Osteoblast (primary cell): ENCODE measurements at places on chromosomes 3 and 15.
A peak's percentile ranks its signal among the peaks of the same experiment; 100 is the strongest.

- no peak for DNase-seq
These were observed 72.8 kb downstream of the SLC9A9 start for GRCh38 chr3:143775459-143775858.

GRCh38 chr15:78162038-78162437 is 12.9 kb downstream of the IDH3A start:
- no peak for DNase-seq

DNA sequence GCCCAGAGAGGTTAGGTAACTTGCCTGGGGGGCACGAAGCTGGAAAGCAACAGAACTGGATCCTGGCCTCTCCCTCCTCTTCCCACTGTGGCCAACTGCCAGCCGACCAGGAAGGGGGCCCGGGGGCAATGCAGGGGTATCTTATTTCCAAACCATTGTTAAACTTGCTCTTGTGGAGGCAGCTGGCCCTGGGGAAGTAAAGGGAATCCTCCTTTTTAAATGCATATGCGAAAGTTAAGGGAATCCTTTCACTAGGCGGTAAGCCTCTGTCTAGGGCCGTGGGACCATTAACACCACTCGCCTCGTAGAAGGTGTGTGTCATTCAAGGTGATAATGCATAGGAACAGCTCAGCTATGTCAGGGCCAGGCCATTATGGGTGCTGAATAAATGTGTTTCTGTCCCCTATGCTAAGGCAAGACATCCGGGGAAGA is 68.6 kb downstream of the ST6GAL1 start:
- no peak for DNase-seq

- DNase-seq: no peak
These were observed 42.9 kb upstream of the MITF start for GRCh38 chr3:69696367-69696766.

DNA sequence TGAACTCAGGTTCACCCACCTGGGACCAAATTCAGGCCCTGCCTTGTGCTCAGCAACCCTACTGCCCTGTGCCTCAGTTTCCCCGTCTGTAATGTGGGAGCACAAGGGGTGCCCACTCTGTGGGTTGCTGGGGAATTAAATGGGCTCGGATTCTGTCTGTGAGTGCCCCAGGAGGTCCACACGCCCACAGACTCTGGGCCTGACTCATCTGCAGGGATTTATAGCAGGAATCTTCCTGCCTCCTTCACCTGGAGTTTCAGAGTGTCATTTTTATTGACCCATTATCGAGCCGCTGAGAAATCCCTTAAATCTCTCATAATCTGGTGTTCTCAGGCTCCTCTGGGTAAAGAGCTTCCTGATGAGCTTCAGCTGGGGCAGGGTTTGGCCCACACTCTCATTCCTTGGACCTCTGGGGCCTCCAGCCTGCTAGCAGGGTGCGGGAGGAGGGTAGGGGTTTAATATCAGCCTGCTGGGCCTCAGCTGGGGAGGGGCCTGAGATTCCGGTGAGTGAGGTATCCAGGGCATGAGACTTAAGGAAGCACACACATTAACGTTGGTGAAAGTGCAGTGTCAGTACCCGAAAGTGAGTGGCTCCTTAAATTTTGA is 16.4 kb downstream of the C3orf18 start:
- DNase-seq: no peak

- DNase-seq: no peak
These were observed 175.8 kb downstream of the THSD4 start for GRCh38 chr15:71290881-71291635.

DNA sequence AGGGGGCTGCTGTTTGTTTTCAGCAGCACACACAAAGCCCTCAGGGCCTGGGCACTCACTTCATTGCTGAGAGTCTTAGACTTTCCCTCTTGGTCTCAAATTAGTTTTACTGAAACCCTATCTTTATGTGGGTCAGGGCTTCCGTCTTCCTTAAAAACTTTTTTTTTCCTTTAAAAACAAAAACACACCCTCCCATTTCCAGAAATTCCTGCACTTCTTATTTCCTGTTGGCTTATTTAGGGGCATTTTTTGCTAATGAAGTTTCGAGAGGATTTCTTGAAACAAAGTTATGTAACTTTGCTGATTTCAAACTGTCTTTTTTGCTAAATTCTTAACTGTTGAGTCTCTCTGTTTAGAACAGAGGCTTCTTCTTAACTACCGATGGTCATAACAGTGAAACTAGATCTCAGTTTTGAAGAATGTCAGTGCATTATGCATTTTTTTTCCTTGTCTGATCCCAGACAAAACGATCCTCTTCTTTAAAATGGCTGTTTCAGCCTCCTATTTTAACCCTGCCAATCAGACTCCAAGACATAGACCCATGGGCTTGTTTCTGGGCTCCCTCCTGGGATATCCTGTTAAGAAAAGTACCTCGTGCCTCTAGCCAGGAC is 23.3 kb downstream of the ANAPC13 start:
- DNase-seq: no peak

GRCh38 chr15:81308260-81308659 is 15.7 kb downstream of the STARD5 start:
- peak; percentile 84 for DNase-seq

DNA sequence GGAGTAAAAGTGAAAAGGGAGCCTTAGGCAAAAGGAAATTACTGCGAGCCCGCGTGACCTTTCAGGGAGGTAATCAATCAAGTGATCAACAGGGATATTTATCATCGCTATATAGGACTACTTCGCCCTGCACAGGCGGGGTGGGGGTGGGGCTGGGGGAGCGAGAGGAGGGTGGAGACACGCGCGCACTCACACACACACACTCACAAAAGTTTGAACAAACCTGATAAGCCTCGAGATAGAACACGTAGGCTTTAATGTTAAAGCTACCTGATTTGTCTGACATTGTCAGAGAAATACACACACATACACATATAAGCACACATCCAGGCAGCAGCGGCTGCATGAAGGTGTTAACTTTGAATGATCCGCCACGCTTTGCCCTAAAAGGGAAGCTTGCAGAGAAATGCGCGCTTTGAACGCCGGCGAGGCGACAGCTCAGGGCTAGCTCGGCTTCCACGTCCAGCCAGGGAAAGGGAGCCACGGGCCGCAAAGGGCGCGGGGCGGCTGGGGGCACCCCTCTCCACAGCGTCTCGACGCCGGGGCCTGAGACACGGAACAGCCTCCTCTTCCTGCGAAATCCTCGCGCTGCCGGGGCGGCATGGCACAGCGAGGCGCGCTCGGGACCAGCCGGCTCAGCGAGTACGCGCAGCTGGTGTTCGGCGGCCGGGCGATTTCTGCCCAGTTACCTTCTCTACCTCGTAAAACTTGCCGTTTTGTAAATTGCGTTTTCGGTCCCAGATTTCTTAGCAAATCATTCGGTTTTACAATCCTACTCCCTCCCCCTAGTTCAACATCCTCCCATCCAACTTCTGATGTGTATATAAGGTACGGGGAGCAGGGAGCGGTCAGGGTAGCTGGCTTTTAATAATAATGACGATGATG is 4.8 kb upstream of the MECOM start:
- DNase-seq: peak; percentile 75

DNA sequence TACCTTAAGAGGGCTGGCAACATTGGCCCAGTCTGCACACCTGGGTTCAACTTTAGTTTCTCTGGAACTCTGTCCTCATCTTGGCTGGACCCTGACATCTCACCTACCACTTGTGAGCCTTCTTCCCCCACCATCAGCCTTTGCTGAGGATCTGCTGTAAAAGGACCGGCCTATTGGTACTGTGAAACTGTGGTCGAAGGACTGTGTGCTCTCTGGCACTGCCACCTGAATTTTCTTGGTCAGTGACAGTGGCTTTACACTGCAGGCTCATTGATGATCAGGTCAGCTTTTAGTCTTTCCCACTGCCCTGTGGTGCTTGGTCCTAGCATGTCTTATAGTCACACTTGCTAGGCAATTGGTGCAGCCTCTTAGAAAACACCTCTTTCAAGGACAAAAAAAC is 86.9 kb downstream of the PEX5L start:
- DNase-seq: no peak

DNA sequence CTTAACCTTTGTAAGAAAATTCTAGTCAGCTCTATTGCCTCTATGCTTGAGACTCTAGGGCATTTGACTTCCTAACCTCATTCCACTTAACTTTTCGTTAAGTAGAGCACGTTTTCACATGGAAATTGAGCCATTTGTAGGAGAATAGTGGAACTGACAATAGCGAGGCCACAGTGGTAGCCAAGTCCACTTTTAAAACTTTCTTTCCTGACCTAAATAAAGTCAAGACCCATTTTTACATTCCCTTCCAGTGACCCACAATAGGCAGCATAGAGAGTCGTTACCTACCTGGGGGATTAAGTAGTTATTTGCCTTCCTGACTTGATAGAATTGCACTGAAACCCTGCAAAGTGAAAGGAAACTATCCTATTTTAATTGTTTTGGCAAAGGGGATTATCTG is 386.0 kb upstream of the NECTIN3 start:
- no peak for DNase-seq

DNA sequence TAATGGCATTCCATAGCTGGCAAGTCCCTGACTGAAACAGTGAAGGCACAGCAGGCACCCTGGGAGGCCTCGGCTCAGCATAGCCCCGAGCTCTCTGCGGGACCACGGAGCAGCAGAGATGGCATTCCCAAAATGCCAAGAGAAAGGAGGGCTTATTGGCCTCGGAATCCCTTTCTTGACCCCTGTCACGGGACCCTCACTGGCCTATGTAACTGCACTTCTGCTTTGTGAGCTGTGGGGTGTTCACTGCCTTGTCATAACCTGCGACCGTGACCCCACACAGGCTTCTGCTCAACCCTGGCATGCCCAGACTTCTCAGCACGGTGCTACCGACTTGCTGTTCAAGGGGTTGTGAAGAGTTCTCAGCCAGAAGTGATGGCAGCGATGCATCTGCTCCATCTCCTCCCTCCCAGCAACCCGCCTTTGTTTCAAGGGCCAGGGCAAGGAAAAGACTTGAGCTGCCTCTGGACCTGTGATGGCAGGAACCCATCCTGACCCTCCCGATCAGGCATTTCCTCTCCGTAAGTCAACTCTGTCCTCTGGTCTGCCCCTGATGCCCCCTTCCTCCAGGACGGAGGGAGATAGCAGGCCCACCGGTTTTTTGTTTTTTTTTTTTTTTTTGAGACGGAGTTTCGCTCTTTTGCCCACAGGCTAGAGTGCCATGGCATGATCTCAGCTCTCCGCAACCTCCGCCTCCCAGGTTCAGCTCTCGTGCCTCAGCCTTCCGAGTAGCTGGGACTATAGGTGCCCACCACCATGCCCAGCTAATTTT is 30.5 kb downstream of the EHD4 start:
- DNase-seq: no peak

DNA sequence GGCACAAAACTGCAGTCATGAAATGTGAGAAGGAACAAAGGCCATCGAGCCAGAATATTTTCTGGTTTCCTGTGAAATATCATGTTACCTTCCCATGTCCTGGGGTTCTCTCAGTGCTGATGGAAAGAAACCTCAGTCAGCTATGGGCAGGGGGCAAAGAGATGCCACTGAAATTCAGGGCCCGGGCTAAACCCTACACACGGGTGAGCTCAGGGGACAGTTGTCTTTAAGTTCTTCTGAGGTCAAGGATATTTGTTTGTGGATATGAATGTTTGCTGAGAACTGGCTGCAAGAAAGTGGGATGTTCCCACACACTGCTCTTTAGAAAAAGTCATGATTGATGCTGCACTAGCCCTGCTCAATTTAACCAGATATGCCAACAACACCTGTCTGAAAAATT is 187.2 kb downstream of the MEX3B start:
- DNase-seq: no peak

- DNase-seq: no peak
These were observed 80.6 kb downstream of the NCEH1 start for GRCh38 chr3:172630316-172630715.

DNA sequence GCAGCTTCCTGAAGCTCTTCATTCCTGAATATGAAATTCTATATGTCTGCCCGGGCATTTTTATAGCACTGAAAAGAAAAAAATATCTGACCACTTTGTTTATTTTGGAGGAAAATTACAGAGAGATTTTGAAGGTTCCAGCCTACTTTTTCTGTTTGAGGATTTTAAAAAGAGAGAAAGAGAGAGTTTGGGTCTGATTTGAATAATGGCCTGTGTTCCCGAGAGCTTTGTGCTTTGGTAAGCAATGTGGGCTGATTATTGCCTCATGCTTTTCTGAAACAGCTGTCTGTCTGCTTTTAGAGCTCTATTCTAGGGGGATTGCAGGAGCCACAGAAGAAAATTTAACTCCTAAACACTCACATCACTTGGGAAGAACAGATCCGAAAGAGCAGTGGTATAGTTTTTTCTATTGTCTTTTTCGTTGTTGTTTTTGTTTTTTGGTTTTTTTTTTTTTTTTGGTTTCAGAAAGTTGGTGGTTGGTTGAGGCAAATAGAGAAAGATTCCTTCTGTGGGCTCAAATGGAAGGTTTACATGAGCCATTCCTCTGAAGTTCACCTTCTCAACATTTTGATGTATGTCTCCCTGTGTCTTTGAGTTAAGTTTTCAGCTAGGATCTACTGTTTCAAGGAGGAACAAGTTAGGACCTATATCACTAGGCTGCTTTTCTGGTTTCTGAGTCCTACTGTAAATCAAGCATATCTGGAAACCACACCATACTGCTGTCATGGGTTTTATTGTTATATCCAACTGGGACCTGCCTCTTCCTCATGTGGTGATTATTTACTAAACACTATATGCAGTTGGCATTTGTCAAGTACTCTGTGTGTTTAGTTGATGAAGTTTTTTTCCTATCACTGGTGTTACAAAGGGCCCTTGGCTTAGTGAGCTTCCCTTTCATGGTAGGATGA is 178.9 kb downstream of the KCNMB2 start:
- DNase-seq: no peak

GRCh38 chr3:183163563-183163962 is 1.0 kb upstream of the LAMP3 start:
- no peak for DNase-seq

- DNase-seq: no peak
These were observed 52.7 kb downstream of the LDHAL6B start for GRCh38 chr15:59259137-59259943.

DNA sequence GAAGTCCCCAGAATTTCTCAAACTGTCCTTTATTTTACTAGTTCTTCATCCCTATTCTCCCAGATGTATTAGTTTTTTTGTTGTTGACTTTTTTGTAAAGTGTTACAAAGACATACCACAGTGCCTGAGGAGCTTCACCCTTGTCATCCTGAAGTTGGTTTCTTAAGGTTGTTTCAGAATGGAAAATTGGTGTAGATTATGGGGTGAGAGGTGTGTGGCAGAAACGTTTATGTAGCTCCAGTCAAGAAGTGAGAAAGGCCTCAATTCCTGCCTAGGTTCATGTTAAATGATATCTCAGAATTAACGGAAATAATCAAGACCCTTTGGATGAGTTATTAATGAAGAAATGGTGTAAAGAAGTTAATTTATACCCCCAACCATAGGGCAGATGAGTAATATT is 6.8 kb downstream of the EDEM1 start:
- DNase-seq: no peak

GRCh38 chr15:64246364-64247189 is 83.8 kb upstream of the PPIB start:
- DNase-seq: peak; percentile 17
